ENCODE measurements at places on chromosomes 12 and 14. TPM values are rescaled to one million over a fixed set of nuclear protein-coding genes. Genes with fewer than 3 reads are reported as not detected.

The GPR84 gene
- not detected for total RNA-seq

The EGLN3 gene
- 0.32 TPM for total RNA-seq

The STON2 gene
- 4.9 TPM for total RNA-seq

The DCN gene
- 3,853 TPM for total RNA-seq

The NPAS3 gene
- 0.16 TPM for total RNA-seq

The KRT80 gene
- under 0.01 TPM for total RNA-seq

The UBE3B gene
- 25.2 TPM for total RNA-seq

The CLEC9A gene
- total RNA-seq: not detected

The TESPA1 gene
- total RNA-seq: not detected

The IFI27 gene
- 11.0 TPM for total RNA-seq

The OAS3 gene
- total RNA-seq: 1.9 TPM

The PLXNC1 gene
- total RNA-seq: 21.1 TPM

The POLE gene
- total RNA-seq: 13.9 TPM
